ENCODE measurements at places on chromosomes 2 and 18.

DNA sequence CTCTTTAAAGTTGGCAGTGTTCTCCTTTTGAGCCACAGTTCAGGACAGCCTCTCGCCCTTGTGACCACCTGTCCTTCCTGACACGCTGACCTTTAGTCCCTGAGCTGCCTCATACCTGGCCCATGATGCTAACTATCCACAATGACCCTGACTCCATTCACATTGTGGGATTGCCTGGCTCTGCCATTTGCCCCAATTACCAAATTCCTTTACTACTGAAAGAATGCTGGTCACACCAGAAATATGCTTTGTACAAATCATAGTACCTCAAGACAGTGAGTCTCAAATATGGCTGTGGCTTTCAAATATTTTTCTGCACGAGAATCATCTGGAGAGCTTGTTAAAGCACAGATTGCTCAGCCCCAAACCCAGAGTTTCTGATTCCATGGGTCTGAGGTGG is 54.2 kb downstream of the LTBP1 start:
- DNase-seq = no peak

DNA sequence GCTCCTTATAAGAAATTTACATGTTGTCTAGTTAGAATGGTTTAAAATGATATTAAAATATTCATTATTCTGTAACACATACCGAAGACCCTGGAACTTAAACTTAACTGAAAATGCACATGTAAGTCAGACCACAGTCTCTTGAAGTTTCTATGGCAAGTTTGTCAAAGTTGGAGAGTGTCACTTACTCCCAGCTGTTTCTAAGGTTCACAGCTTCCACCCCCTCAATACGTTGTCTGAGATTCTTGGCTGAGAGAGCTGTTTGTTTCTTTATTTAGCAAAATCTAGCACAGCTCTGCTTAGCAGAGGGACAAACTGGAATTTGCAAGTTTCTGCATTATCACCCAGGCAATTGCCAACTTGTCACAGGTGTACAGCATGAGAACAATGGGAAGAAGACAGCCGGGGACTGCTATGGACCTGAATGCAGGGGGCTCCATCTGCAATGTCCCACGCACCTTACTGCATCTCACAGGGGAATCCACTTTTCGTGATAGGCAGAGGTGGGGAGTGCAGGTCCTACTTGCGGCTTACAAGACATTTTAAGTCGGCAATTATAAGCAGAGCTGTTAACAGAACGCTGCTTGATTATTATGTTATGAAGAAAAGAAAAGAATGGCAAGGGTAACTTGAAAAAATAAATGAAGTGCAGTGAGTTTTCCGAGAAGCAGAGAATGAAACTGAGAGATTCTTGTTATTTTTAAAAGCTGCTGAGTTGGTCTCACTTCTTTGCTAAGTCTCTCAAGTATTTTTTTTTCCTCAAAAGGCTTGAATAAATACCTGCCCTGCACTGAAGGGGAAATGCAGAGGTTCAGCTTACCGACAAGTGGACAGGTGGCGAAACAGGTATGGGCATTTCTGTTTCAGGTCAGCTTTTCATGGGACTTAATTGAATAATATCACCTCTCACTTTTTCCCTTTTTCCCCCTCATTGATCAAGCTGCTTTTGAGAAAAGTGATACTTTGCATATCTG is 1072.1 kb upstream of the FANCL start:
- no peak for DNase-seq

- no peak for DNase-seq
These were observed 1891.5 kb upstream of the PIK3C3 start for GRCh38 chr18:40063488-40063887.

DNA sequence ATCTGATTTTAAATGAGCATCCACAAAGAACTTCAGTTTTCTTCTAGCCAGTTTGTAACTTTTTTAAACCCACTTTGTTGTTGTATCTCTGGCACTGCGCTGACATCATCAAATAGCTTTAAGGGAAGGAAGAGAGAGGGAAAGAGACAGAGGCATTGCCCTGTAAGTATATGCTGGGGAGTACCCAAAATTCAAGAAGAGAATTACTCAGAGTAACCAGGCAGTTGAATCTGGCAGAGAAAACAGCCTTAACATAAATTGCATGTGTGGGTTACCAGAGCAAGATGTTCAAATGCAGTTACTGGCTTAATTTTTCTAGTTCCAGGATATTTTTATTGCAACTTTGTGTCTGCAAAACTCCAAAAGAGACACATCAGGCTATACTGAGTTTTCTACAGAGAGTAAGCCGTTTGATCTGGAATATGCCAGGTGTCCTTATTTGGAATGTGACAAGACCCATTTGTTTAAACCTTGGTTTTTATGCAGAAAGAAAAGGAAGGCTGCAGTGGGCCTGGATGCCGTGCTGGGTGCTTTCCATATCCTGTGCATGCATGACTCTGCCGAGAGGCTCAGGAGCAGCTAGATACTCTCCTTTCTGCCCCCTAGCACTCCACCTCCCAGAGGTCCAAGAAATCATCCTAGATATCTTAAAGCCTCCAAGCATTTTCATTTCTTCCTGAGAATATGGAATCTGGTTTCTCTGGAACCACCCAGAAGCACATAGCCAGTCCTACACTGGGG is 93.7 kb downstream of the MAPRE2 start:
- DNase-seq = no peak

GRCh38 chr2:219662566-219662965 is 35.1 kb downstream of the SLC4A3 start:
- DNase-seq = no peak

Measured in GM19239 (cell line).